ENCODE measurements at places on chromosomes 4 and X.

DNA sequence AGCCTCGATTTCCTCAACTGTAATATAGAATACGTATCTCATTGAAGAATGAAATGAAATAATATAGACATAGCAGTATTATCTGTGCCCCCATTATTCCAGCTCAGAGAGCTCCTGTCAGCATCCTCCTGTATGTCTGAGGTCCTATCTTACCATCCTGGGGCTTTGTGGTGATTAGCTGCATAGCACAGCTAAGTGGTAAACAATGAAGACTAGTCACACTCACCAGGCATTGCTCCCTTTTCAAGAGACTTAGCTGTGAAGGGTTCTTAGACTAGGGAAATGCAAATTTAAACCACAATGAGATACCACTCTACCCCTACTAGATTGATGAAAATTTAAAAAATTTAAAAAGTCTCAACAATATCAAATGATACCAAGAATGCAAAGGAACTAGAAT lies 172.9 kb downstream of the SLC39A8 start:
- no peak for DNase-seq

GRCh38 chr4:123940604-123941003 lies 544.0 kb downstream of the SPRY1 start:
- DNase-seq, result no peak

GRCh38 chrX:149829751-149830191 lies 48.0 kb downstream of the MAGEA9 start:
- no peak for DNase-seq

DNA sequence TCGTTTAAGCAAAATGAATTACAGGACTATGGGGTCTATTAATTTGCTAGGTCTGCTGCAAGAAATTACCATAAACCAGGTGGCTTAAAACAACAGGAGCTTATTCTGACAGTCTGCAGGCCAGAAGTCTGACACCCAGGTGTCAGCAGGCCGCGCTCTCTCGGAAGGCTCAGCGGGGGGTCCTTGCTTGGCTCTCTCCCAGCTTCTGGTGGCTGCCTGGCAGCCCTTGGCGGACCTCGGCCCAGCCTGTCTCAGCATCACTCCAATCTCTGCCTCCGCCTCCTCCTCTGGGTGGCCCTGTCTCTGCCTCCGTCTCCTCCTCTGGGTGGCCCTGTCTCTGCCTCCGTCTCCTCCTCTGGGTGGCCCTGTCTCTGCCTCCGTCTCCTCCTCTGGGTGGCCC lies 580.5 kb upstream of the FAT1 start:
- DNase-seq, result no peak

GRCh38 chrX:68060506-68061205 lies 372.6 kb downstream of the OPHN1 start:
- no peak for DNase-seq

DNA sequence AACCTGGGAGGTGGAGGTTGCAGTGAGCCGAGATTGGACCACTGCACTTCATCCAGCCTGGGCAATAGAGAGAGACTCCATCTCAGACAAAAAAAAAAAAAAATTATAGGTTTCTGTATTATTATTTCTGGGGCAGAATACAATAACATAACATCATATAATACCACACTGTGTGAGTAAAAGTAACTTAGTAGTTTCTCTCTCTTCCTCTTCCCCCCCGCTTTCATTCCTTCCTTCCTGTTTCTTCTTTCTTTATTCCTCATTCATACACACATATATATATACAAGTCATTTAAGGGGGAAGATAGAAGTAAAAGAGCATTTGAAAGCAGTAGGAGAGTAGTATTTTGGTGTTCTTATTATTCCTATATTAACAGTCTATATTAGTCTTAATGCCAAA lies 55.9 kb upstream of the FHDC1 start:
- no peak for DNase-seq

GRCh38 chr4:39166177-39166576 lies 16.2 kb upstream of the WDR19 start:
- DNase-seq, result no peak

DNA sequence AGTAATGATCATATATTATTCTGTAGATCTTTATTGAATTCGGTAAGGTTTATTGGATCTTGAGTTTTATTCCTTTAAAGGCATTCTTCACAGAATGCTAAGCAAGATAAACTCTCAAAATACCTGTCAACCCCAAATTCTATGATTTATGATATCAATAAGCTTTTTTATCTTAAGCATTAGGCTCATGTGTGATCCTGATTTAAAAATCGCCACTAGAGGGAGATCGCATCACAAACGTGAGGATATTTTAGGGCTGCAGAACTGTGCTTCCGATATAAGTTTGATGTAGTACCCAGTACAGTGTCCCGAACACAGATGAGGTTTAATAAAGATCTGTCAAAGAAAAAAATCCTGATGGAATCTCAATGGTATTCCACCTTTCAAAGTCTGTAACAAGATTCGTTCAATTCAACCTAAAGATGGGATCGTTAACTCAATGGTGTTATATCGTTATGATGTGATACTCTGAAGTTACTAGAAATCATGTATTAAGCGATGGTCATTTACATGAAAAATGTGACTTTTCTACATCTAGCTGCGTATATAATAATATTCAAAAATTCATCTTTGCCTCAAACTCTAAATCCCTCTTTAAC lies 169.0 kb downstream of the CORIN start:
- DNase-seq, result peak; percentile 3

DNA sequence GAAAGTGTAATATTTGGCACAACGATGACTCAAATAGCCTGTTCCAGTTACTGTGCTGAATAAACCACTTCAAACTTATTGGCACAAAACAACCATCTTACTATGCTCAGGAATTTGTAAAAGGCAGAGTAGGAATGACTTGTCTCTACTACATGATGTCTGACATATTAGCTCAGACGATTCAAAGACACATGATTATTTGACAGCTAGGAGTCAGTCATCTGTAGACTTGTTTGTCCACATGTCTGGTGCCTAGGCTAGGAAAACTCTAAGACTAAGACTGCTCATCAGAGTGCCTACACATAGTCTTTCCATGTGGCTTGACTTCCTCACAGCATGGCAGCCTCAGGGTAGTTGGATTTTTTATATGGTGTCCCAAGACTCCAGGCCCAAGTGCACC lies 154.5 kb downstream of the FANCB start:
- no peak for DNase-seq

GRCh38 chr4:107719207-107719921 lies 670 bp downstream of the PAPSS1 start:
- DNase-seq, result no peak

DNA sequence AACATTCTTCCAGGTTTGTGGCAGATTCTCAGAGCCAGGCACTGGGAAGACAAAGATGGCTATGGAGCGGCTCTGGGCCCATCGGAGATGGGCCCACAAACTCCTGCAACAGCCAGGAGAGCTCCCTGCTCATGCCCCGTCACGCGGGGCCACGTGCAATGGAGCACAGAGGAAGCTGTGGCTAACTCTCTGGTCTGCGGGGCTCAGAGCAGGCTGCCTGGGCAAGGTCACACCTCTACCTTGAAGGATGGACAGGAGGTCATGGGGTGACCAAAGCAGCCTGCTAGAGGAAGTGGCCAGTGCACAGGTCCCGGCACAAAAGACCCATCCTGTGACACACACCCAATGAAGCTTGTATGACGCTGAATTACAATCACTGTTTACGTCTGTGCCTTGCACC lies 45.2 kb downstream of the C4orf50 start:
- DNase-seq, result no peak

DNA sequence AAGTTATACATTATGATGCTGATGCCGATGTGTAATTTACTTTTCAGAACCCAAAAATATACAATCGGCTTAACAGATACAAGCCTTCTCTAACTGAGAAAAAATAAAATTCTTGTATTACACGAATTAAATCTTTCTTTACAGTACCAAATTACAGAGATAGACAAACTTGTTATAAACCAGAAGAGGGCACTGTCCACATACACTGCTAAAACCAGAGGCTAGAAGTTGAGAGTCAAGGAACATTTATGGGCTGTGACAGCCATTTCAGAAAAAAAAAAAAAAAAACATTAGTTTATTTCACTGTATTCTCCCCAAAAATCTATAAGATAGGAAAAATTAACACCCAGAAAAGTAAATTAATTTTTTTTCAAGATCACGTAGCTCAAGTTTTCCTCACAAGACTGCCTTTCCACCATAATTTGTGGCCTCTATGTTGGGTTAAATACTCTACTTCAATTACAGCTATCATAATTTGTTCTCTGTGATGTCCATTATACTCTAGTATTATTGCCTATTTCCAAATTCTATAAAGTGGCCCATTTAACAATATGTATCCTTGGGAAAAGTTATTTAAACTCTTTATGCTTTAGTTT lies 12.0 kb downstream of the EREG start:
- peak; percentile 30 for DNase-seq

DNA sequence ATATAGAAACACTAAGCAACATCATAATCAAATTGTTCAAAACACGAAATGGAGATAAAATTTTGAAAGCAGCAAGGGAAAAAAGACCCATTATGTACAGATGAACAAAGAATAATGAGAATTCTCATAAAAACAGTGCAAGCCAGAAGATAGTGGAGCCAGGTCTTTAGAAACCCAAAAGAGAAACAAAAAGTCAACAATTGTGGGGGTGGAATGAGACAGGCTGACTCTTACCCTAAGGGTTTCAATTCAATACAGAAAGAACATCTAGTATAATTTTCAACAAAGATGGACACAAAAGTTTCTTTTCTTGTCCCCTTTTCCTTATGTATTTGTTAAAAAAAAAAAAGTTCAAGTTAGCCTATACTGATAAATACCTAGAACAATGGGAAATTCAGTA lies 34.0 kb upstream of the MAGEB2 start:
- DNase-seq, result no peak

DNA sequence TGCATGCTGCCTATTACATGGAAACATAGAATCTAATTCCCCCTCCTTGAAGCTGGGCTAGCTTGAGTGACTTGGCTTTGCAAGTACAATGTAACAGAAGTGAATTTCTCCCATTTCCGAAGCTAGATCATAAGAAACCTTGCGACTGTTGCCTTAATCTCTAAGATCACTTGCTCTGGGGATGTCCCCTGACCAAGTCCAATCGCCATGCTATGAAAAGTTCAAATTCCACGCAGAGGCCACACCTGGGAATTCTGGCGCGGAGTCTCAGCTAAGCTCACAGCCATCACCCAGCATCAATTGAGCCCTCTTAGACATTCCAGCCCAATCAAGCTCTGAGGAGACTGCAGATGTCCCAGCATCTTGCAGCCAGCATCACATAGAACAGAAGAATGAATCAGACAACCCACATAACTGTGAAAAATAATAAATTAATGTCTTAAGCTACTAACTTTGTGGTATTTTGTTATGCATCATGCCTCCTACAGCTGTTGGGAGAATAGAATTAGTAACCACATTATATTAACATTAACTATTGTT lies 27.0 kb downstream of the GPM6A start:
- no peak for DNase-seq

DNA sequence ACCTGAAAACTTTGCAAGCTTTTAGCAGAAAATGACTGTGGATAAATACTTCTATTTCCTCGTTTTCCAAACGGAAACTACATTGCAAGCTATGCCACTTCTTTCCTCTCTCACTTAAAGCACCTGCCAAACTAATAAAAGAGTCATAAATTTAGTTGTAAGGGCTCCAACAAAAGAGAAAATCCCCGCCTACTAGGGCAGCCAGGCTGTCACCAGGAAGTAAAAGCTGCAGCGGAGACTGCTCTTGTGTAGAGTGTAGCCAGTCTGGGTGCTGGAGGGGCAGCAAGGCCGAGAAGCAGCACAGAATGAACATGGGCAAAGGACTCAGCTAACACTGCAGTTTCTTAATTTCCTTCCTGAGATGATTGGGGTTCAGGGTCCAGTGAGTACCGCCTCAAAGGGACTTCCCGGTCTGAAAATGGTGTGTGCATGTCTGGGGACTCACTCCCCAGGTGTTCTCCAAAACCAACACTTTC lies 89.3 kb upstream of the MAML3 start:
- no peak for DNase-seq

DNA sequence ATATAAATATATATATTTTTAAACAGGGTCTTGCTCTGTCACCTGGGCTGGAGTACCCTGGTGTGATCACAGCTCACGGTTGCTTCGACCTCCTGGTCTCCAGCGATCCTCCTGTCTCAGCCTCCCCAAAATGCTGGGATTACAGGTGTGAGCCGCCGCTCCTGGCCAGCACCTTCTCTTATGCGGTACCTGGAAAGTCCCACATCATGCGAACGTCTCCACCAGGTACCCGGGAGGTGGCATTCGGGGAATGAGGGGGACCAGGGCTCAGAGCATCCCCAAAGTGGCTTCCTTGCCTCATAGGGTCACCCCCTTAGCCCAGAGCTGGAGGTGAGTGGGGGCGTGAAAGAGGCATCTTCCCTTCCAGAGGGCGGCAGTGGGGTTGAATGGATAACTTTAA lies 84.0 kb upstream of the PPP2R3B start:
- no peak for DNase-seq

DNA sequence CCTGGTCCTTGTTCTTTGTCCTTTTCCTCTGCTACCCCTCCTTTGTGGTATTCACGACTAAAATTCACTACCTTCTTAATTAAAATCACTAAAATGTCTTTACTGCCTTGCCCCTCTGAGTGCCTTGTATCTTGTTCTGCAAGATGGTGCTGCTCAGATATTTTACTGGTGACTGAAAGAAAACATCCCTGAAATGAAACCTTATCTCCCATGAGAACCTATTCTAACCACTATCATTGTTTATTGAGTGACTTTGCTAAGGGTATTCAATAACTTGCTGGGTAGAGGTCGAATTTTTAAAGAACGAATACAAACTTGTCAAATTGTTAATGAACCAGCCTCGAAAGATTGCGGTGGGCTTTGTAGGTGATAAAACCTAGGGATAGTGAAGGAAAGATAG lies 52.8 kb downstream of the SPRY1 start:
- no peak for DNase-seq

DNA sequence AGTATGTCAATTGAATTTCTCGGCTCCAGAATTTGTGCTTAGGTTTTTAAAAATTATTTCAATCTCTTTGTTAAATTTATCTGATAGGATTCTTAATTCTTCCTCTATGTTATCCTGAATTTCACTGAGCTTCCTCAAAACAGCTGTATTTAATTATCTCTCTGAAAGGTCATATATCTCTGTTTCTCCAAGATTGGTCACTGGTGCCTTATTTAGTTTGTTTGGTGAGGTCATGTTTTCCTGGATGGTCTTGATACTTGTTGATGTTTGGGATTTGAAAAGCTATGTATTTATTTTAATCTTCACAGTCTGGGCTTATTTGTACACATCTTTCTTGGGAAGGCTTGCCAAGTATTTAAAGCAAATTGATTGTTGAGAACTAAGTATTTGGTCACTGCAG lies 24.7 kb upstream of the HERC3 start:
- DNase-seq, result no peak

GRCh38 chrX:153999359-154000037 lies 20.2 kb downstream of the IRAK1 start:
- no peak for DNase-seq

DNA sequence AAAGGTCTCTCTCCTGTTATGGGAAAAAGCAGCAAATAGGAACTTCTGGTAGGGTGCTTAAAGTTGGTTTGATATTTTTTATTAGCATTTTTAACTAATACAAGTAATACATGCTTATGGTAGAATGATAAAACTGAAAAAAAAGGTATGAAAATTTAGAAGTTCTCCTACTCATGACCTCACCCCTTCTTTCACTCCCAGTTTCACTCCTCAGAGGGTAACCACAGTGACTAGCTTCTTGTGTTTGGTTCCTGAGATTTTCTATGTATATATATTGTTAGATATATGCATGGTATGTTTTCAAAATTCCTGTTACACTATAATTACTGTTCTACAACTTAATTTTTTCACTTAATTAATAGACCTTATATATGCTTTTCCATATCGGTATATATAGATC lies 66.5 kb downstream of the AR start:
- no peak for DNase-seq

Data from CD4-positive, CD25-positive, alpha-beta regulatory T cell (primary cell).